Right forelimb (tissue), 1 donor: ENCODE measurements at places on chromosomes 2 and 18.

DNA sequence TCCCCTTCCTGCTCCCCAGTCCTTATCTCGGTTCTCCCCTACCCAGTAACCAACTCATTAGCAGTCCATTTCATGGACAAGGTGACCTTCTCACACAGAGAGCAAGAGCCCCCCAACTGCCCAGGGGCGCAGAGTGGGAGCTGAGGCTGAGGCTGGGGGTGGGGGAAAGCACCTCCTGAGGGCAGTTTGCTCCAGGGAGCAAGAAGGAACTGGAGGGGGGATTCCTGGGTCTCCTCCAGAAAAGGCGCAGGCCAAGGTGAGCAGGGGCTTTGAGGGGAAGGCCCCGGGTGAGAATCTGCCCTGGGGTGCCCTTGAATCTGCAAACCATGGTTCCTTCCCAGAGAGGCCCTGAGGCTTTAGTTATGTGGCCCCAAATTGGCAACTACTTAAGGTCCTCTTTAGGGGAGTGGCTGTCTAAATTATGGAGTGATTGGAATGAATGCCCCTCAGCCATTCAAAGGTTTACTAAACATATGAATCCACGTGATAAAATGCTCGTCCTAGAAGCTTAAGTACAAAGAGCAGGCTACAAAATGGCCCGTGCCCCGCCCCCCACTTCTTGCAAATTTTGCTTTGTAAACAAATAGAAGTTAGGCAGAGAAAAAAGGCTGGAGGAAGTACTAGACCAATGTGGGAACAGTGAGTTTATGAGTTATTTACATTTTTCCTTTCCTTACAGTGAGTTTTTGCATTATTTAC, 123.5 kb upstream of the HS6ST1 start:
- DNase-seq: peak; percentile 35

DNA sequence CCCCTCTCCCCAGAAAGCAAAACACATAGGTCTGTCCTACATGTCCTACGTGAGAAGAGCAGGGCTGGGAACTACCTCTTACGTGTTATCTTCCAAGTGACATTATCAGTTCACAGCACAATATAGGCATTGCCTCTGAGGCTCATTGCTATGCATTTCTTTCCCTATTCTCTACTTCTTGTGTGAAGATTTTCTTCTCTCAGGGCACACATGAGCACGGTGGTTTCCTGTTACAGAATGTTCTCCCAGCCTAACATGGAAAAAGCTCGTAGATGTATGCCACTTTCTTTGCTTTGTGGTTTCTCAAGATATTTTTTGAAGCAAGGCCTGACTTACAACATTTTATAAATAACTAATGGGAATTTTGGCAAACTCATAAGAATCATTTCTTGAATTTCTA, 19.4 kb upstream of the DSC3 start:
- DNase-seq: no peak

DNA sequence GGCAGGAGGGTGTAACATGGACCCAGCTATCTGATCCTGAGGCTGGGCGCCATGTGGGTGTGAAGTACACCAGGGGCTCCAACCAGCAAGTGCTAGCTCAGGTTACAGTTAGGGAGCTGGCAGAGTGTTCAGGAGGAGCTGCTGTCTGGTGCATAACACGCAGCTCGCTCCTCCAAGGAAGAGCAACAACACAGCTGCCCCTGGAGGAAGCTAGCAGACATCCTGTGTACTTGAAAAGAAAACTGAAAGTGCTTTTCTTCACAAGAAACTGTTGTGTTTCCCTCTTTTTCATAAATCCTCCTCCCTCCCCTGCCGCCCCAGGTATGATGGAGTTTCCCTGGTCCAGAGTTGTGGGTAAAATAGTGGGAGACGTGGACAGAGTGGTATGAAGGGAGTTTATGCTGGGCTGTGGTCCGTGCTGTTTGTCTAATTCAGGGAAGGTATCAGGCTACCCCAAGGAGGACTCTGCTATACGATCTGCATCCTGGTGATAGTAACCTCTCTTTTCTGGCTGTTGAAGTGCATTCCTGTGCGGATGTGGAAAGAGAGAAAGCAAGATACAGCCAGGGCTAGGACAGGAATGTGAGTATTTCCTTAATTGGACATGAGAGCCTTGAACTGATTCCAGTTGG, 6.1 kb upstream of the LBH start:
- DNase-seq: no peak

GRCh38 chr2:241798631-241799521, 10.1 kb upstream of the NEU4 start:
- DNase-seq: peak; percentile 36

GRCh38 chr2:151408788-151409600, 708 bp upstream of the RIF1 start:
- no peak for DNase-seq

DNA sequence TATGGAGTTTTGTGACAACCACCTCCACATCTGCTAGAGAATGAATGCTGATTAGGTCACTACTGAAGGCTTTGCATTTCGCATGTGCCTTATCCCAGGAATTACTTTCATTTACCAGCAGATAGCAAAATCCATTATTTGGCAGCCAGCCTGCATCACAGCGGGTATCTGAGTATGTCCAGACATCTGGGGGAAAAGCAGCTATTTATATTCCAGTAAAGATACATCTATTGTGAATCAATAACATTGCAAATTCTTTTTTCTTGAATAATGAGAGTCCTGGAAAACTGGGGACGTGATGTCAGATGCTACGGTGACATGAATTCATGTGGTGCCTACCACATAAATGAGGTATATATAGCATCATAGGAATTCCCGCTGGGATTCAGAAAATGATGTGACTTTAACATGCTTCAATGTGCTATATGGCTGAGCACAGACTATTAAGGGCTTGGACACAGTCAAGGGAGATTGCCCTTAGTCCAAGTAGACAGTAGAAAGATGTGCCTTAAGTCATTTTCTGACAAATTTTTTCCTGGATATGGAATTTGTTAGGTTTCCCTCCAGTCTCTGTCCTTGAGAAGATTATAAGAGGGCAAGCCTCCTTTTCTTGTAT, 84.2 kb upstream of the CD302 start:
- no peak for DNase-seq

DNA sequence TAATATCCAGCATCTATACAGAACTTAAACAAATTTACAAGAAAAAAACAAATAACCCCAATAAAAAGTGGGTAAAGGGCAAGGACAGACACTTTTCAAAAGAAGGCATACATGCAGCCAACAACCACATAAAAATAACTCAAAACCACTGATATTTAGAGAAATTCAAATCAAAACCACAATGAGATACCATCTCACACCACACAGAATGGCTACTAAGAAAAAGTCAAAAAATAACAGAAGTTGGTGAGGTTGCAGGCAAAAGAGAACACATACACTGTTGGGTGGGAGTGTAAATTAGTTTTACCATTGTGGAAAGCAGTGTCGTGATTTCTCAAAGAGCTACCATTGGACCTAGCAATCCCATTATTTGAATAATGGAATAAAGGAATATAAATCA, 1973.9 kb upstream of the LRRTM1 start:
- no peak for DNase-seq

GRCh38 chr2:224196810-224197209, 157.7 kb upstream of the SERPINE2 start:
- no peak for DNase-seq

DNA sequence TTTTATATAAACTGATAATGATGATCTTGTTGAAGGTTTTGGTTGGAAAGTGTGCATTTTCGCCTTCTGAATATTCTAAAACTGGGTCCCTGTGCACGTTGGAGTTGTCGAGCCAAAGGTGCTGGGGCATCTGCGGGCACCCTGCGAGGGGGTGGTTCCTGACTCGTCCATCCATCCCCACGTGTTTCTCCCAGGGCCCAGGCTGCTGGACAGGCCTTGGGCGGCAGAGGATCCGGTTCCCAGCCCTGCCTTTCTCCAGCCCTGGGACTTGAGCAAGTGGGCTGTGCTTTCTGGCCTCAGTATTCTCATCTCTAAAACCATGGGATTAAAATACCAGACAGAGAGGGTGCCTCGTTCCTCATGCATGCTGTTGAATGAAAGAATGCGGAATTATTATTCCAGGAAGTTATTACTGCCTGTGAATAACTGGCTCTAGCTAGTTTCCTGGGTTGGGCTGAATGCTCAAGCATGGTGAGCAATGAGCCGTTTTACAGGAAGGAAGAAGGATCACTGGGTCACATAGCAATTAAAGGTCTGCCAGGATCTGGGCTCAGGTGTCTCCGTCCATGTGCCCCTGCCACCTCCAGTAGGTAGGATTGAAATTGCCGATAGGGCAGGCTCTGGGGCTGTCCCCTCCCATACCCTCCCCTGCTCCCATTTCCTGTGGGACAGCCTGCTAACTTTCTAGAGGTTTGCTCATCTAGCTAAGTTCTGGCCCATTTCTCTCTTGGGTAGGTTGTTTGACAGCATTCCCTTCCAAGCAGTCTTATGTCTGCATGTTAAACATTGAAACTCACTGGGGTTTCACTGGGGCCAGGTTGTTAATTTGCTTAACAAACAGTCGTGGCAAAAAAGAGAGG, 77.2 kb upstream of the HS6ST1 start:
- peak; percentile 40 for DNase-seq

DNA sequence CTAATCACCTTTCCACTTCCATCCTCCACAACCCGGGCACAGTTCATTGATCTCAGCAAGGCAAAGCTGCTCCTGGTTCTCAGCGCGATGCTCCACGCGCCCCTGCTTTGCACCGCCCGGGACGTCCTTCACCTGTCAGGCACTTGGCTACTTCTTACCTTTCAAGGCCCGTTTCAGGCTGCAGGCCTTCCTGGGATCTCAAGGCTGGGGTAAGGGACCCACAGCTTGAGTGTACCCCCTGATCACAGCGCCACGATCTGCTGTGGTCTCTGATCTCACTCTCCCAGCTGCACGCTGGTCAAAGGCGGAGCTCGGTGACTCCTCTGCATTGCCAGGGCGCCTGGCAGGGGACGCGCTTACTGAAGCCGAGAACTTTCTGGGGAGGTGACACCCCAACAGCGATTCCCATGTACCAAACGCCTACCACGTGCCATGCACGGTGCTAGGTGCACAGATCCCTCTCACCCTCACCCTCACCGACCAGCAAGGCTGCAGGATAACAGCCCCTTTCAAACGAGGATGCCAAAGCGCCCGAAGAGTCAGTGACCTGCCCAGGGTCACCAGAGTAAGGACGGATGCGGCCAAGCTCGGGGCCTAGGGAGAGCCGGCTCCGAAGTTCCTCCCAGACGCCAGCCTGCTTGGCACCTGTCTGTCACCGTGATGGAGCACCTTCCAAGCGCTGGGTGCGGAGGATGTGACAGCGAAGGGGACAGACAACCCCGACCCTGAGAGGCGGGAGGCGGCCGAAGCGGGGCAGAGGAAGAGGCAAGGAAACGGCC, 818 bp downstream of the ITGB1BP1 start:
- peak; percentile 55 for DNase-seq

DNA sequence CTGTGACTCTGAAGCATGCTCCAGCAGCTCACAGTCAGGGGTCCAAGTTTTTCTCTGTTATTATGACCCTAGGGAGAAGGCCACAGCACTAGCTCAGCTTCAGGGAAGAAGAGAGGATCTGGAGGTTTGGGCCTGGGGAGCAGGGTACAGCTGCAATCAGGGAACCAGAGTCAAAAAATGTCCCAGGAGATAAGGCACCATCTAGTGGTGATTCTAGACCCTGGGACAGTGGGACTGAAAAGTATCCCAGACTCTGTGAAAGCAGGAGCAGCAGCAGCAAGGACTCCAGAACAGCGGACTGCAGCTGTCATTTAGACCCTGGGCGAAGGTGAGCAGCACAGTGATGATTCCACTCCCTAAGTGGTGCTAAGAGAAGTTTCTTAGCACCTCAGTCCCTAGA, 278.4 kb upstream of the DDX18 start:
- no peak for DNase-seq

- DNase-seq: peak; percentile 11
Observed at GRCh38 chr18:48154828-48155227, 224.4 kb upstream of the SMAD2 start.

GRCh38 chr2:222169346-222169745, 129.5 kb downstream of the PAX3 start:
- DNase-seq: no peak

DNA sequence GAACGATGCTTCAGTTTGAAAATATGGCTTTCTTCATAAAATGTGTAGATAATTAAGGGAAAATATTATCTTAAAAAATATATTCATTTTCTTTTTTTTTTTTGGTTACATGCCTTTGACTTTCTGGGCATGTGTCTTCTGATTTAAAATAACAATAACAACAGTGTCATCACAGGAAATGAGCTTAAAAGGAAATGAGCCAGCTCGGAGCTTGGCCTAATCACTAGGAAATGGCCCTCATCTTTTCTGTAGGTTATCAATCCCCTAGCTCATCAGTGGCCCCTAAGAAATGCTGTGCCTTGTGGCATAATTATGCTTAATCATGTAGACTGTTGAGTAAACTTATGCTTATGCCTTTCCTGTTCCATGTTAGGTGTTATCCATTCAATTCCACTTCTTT, 141.8 kb upstream of the FHL2 start:
- DNase-seq: no peak

DNA sequence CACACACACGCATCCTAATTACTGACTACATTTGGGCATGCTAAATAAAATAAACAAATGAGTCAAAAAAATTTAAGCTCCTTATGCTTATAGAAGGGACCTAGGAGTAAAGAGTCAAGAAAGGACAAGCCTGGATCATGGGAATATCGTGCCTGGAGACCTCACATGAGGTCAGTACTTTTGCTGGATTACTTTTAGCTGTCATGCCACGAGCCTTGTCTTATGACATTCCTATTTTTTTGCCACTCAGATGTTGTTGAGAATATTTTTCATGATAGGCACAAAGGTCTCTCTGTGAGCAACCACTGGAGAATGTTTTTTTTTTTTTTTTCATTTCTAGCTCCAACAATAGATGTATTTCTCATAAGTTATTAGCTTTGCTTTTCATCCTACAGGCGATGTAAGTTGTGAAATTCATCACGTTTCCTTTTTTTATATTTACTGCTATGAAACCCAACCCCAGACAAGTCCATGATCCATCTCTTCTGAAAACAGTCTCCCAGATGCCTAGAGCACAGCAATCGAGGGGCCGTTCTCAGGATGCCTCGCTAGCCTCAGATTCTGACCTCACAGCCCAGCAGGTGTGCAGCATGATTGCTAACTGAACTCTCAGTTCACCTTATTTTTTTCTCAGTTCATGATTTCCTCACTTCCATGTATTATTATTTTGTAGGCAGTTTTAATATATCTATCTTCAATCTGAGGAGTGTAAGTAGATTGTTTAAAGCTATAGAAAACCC, 464.5 kb downstream of the IRS1 start:
- DNase-seq: no peak
